Spleen (tissue), 13 donors: ENCODE measurements at places on chromosomes 11 and 22.

DNA sequence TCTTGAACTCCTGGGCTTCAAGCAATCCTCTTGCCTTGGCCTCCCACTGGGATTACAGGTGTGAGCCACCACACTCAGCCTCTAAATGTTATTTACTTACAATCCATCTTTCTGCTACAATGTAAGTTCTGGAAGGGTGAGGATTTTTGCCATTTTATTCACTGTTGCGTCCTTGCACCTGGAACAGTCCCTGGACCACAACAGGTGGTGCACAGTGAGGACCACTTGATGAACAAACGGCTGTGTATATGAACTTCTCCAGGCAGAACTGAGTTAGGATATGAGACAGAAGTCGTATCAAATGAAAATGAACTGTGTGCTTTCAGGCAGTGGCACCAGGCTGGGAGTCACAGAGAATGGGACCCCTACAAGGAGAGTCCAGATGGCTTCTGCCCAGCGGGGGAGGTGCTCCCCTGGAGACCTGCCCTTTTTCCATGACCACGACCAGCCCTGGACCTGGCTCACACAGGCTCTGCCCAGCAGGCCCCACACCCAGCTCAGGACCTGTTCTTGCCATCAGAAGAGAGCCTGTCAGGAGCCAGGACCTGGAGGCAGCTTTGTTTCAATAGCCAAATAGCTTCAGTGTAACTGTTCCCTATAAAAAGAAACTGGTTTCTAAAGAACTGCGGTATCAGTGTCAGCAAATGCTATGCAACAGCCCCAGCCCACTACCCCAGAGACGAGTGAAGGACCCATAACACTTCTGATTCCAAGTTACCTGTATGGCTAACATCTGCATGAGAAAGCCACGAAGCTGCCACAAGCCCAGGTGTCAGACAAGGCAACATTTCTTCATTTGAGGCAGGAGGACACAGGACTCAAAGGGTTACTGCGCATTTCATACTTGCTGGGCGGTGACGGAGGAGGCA lies 104.9 kb downstream of the MICAL3 start:
- DNase-seq, result no peak

GRCh38 chr22:39244496-39245129 lies at the start of gene PDGFB:
Gene PDGFB, minus strand, starts transcription at chr22:39244982. Its CDS starts 1,019 bp downstream, at chr22:39243963.
- DNase-seq, result no peak

DNA sequence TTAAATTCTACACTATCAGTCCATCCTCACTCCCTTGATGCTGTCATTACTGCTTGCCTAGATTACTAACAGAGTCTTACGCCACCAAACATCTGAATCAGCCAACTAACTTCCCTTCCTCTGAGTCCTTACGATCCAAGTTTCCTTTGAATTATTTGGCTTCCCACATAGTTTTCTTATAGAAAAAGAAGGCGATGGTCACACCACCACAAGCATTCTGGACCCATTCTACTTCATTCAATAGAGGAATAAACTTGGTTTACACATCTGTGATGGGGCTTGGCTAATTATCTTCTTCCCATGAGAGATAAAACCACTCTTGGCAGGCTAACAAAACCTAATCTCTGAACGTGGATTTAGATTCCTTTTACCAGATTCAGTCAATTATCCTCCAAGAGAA lies 35.0 kb downstream of the INTS4 start:
- no peak for DNase-seq

DNA sequence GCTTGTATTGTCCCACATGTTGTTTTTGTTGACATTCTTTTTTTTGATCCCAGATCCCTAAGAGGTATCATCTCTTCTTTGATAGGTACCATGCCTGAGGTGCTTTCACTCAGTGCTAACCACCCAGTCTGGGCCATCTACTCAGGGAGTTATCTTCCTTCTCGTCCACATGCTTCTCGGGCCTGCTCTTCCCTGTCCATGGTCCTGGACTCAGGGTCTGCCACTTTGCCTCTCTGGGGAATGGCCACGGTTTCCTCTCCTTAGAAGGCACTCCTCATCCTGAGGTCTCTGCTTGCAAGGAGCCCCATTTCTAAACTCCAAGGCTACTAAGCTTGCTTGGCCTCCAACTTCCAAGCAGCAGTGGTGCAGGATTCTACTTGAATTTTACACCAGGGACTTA lies 227.0 kb upstream of the NCAM1 start:
- DNase-seq, result no peak

GRCh38 chr22:33880986-33881385 lies 39.3 kb downstream of the LARGE1 start:
- DNase-seq, result no peak
